ENCODE measurements at places on chromosomes 11 and 22. TPM values are rescaled to one million over a fixed set of nuclear protein-coding genes. Genes with fewer than 3 reads are reported as not detected.

OR10D3 gene
- not detected for total RNA-seq

PARVG gene
- 146 TPM for total RNA-seq

CREBZF gene
- 57.2 TPM for total RNA-seq

LRRC56 gene
- total RNA-seq = 2.0 TPM

LINC01488 gene
- not detected for total RNA-seq

C22orf42 gene
- not detected for total RNA-seq

DENND5A gene
- total RNA-seq = 93.5 TPM

TMEM191C gene
- total RNA-seq = 1.4 TPM

RAB36 gene
- 0.27 TPM for total RNA-seq

TYR gene
- total RNA-seq = not detected

- DNase-seq = peak; percentile 42
- no peaks in the 10 kb centered on the region for H3K36me3 ChIP-seq
- H3K4me1 ChIP-seq = no peaks in the 10 kb centered on the region
- H3K4me3 ChIP-seq = no peak overlapping the region
- H3K27ac ChIP-seq = no peak overlapping the region
- H3K27me3 ChIP-seq = peaks cover 17% of the 10 kb centered on the region
Measured at GRCh38 chr11:34840736-34841386, 75.3 kb downstream of the APIP start.

GRCh38 chr11:73716153-73717056, 44.5 kb downstream of the RAB6A start:
- peaks cover 25% of the 10 kb centered on the region for H3K36me3 ChIP-seq
- peaks cover 14% of the 10 kb centered on the region for H3K4me1 ChIP-seq
- H3K27me3 ChIP-seq = no peaks in the 10 kb centered on the region
- no peak for DNase-seq

DNA sequence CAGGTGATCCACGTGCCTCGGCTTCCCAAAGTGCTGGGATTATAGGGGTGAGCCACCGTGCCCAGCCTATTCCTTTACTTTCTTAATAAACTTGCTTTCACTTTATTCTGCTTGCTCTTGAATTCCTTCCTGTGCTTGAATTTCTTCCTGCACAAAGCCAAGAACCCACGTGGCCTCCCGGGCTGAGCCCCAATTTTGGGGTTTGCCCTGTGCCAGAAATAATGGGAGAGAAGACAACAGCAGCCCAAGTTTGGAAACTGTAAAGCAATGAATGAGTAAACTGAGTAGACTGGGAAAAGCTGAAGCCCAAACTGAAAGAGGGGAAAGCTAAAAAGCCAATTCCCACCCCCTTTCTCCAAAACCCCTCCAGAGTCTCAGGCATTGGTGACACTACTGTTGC, 136.4 kb downstream of the NECTIN1 start:
- H3K4me3 ChIP-seq = no peak overlapping the region
- no peaks in the 10 kb centered on the region for H3K36me3 ChIP-seq
- no peak overlapping the region for H3K27ac ChIP-seq
- peaks cover 5% of the 10 kb centered on the region for H3K27me3 ChIP-seq

- peak overlapping the region; percentile 91 for H3K4me3 ChIP-seq
- no peaks in the 10 kb centered on the region for H3K27me3 ChIP-seq
- H3K36me3 ChIP-seq = peaks cover 19% of the 10 kb centered on the region
- peaks cover 34% of the 10 kb centered on the region for H3K4me1 ChIP-seq
- H3K27ac ChIP-seq = peak overlapping the region; percentile 99
Measured at GRCh38 chr11:102346456-102346747, 612 bp upstream of the BIRC2 start.

DNA sequence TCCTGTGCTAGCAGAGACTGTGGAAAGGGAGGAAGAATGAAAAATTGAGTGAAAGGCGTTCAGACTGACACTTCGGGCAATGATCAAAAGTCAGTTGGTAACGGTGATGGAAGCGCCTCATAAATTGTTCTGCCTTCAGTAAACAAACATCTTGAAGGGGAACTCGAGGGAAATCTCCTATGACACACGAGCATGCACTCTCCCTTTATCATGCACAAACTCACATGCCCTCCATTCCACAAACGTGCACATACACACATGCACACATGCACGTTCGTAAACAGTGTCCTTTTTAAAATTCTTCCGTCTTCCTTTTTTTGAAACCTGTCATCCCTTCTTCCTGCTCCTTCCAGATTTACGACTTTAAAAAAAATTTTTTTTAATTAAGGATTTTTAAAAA, 77.8 kb upstream of the TMEM45B start:
- H3K4me3 ChIP-seq = no peak overlapping the region
- H3K4me1 ChIP-seq = no peaks in the 10 kb centered on the region

GRCh38 chr11:79232346-79232745, 208.5 kb downstream of the TENM4 start:
- H3K4me1 ChIP-seq = no peaks in the 10 kb centered on the region
- H3K27me3 ChIP-seq = no peaks in the 10 kb centered on the region
- H3K36me3 ChIP-seq = no peaks in the 10 kb centered on the region
- no peak overlapping the region for H3K27ac ChIP-seq
- DNase-seq = no peak

DNA sequence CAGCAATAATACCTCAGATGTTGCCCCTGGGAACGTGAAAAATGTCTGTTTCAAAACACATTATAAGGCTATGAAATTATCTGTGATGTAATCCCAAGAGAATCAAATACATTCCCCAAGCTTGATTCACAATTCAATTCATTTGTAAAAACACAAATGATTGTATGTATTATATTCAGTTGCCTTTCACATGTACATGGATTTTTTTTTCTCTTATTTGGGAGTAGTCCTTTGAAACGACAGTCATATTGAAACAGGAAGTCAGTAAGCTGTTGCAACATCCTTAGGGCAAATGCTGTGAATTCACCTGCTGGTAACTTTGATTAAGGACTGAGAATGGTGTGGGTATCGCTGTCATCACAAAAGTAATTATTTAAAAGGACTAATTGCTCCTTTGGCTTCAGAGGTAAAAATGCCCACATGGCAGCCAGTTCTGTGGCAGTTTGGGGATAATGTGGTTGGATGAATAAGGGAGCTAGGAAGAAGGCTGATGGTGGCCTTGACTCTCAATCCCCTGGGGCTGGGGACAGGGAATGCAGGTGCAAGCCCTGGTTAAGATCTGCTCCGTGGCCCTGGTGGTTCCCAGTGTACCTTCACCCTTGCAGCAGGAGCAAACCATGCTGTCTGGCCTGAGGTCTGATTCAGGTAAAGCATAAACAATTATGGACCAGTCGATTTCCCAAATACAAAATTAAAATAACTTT, 13.2 kb downstream of the EHF start:
- H3K36me3 ChIP-seq = no peaks in the 10 kb centered on the region
- no peak overlapping the region for H3K4me3 ChIP-seq
- H3K27me3 ChIP-seq = peaks cover 6% of the 10 kb centered on the region

DNA sequence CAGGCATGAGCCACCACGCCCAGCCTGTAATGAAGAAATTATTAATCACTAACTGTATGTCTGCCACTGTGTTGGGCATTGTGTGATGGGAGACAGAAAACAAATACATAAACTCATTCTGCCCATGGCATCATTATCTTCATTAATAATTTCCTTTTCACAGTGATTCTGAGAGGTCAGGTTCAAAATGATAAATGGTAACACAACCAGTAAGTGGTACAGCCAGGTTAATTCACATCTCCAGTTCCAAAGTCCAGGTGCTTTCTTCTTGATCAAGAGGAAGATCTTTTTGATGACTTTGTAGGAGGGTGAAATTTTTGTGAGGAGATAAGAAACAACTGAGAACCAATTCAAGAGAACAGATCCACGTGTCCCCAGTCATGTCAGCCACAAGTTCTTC, 66.7 kb downstream of the PISD start:
- peaks cover 17% of the 10 kb centered on the region for H3K36me3 ChIP-seq
- no peak overlapping the region for H3K27ac ChIP-seq
- no peak for DNase-seq
- H3K4me1 ChIP-seq = no peaks in the 10 kb centered on the region
- H3K4me3 ChIP-seq = no peak overlapping the region

- no peak overlapping the region for H3K4me3 ChIP-seq
- no peak for DNase-seq
- no peak overlapping the region for H3K27ac ChIP-seq
- peaks cover 8% of the 10 kb centered on the region for H3K4me1 ChIP-seq
- H3K27me3 ChIP-seq = peaks cover 5% of the 10 kb centered on the region
Measured at GRCh38 chr11:75811485-75811884, 3.5 kb upstream of the UVRAG start.

DNA sequence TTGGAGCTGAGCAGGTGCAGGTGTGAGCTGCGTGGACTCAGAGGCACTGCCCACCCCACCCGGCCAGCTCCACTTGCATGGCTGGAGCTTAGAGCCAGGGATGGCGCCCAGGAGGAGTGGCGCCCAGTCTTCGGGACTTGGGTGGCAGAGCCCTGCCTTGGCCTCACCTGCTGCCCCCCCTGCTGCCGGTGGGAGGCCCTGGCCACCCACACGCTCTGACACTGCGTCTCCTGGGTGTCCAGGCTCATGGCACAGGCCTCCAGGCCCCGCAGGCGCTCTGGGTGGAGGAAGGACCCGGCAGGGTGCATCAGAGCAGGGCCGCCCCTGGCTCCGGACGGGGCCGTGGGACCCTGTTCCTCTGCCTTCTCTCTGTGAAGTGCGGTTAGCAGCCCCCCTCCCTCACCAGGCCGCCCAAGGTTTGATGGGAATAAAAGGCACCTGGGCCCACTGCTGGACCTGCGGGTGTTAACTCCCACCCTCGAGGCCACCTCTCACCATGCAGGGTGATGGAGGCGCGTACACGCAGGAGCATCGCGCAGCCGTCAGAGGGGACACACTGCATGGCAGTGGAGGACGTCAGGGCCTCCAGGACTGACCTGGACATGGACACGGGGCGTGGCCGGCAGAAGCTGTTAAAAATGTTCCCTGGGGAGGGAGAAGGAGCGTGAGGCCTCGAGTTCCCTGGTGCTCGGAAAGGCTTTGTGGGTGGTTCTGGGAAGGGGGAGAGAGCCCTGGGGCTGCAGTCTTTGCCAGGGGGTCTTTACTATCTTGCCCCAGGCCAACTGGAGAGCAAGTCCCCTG, 11.8 kb downstream of the IL17REL start:
- H3K36me3 ChIP-seq = no peaks in the 10 kb centered on the region
- H3K4me3 ChIP-seq = no peak overlapping the region
- H3K27ac ChIP-seq = no peak overlapping the region
- no peak for DNase-seq
- H3K4me1 ChIP-seq = peaks cover 9% of the 10 kb centered on the region
- peaks cover 9% of the 10 kb centered on the region for H3K27me3 ChIP-seq

DNA sequence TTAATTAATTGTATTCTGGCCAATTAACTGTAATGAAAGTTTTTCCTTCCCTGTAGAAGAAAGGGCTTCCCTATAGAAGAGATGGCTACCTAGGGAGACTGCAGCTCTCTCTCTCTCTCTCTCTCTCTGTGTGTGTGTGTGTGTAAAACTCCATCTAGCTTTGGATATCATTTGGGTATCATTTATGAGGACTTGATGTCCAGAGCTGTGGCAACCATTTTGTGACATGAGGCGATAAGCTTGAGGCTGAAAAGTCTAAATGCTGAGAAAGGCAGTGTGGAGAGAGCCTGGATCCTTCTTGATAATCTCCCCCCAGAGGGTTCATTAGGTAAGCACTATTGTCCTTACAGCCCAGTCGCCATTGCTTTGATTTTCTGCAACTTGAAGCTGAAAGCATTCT, 30.7 kb upstream of the RASD2 start:
- no peak overlapping the region for H3K4me3 ChIP-seq
- no peak for DNase-seq
- peaks cover 16% of the 10 kb centered on the region for H3K27me3 ChIP-seq
- H3K36me3 ChIP-seq = no peaks in the 10 kb centered on the region
- H3K27ac ChIP-seq = no peak overlapping the region

- H3K27me3 ChIP-seq = no peaks in the 10 kb centered on the region
- no peak overlapping the region for H3K4me3 ChIP-seq
Measured at GRCh38 chr11:93988455-93988854, 32.7 kb upstream of the HEPHL1 start.

- no peaks in the 10 kb centered on the region for H3K36me3 ChIP-seq
- no peak for DNase-seq
- H3K27me3 ChIP-seq = no peaks in the 10 kb centered on the region
- H3K4me1 ChIP-seq = no peaks in the 10 kb centered on the region
- no peak overlapping the region for H3K4me3 ChIP-seq
- no peak overlapping the region for H3K27ac ChIP-seq
Measured at GRCh38 chr22:32819120-32819519, 17.6 kb downstream of the TIMP3 start.

- H3K27me3 ChIP-seq = peaks cover 25% of the 10 kb centered on the region
- no peak overlapping the region for H3K27ac ChIP-seq
- no peak for DNase-seq
- peaks cover 16% of the 10 kb centered on the region for H3K4me1 ChIP-seq
- H3K36me3 ChIP-seq = no peaks in the 10 kb centered on the region
- no peak overlapping the region for H3K4me3 ChIP-seq
Measured at GRCh38 chr11:2218031-2218633, 46.5 kb upstream of the TH start.

GRCh38 chr11:10990637-10991193, 132.9 kb upstream of the ZBED5 start:
- no peaks in the 10 kb centered on the region for H3K27me3 ChIP-seq
- H3K4me3 ChIP-seq = no peak overlapping the region
- H3K27ac ChIP-seq = no peak overlapping the region

DNA sequence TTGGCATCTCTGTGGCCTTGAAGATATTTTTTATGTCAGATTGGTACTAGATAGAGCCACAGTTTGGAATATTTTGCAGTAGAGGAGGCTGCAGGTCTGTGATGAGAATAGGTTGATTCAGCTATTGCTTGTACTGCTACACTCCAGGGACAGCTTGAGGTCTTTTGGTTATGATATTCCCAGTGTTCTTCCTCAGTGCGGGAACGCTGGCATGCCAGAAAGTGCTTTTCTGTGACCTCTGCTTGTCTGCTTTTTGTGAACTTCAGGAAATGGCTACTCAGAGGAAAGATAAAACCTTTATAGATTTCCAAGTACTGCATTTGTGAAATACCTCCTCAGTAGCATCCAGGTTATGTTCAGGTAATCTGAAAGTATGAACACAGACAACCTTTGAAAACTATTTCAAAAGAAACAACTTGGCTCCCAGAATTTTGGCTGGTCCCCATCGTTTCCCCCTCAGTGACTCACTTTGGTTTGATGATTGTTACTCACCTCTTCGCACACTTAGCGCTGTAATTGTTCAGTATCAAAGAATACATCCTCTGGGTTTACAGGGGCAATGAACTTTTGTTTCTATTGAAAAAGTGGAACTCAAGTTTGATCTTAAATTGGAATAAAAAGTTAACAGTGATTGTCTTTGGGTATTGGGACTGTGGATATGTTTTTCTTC, 191.4 kb downstream of the HIPK3 start:
- no peak overlapping the region for H3K27ac ChIP-seq
- no peak for DNase-seq
- no peak overlapping the region for H3K4me3 ChIP-seq
- H3K36me3 ChIP-seq = no peaks in the 10 kb centered on the region
- H3K4me1 ChIP-seq = peaks cover 5% of the 10 kb centered on the region

GRCh38 chr22:25489947-25490346, 74.5 kb upstream of the GRK3 start:
- peaks cover 24% of the 10 kb centered on the region for H3K4me1 ChIP-seq
- DNase-seq = no peak
- no peak overlapping the region for H3K4me3 ChIP-seq
- no peak overlapping the region for H3K27ac ChIP-seq

- peaks cover 7% of the 10 kb centered on the region for H3K4me1 ChIP-seq
- H3K4me3 ChIP-seq = no peak overlapping the region
- H3K27ac ChIP-seq = no peak overlapping the region
- no peaks in the 10 kb centered on the region for H3K36me3 ChIP-seq
Measured at GRCh38 chr11:72263361-72263760, 19.4 kb upstream of the PHOX2A start.
